ENCODE measurements at places on chromosomes 16 and 17.

GRCh38 chr17:27380551-27380950 is 75.7 kb upstream of the KSR1 start:
- DNase-seq, result no peak

DNA sequence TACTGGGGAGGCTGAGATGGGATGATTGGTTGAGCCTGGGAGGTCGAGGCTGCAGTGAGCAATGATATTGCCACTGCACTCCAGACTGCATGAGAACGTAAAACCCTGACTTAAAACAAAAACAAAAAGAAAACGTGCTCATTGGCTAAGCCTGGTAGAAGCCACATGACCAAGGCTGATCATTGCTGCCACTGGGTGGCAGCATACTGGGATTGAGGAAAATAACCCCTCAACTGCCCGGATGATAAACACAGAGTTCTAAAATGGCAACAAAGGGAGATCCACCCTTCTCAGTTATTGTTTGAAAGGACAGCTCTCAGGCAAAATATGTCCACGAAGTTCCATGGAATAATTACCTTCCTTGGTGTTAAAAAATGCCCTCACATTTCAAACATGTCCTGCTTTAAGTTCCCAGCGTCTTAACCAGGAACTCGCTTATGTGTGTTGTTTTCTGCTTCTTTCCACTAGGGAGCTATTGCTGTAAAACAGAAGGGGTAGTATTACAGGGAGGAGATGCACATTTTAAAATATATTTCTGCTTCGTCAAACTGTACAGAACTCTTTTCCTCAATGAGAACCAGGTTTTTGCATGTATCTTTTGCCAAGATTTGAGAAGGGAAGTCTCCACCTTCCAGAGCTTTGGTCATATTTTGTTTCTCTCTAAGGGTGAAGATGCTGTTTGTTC is 675.3 kb downstream of the MAF start:
- no peak for DNase-seq

DNA sequence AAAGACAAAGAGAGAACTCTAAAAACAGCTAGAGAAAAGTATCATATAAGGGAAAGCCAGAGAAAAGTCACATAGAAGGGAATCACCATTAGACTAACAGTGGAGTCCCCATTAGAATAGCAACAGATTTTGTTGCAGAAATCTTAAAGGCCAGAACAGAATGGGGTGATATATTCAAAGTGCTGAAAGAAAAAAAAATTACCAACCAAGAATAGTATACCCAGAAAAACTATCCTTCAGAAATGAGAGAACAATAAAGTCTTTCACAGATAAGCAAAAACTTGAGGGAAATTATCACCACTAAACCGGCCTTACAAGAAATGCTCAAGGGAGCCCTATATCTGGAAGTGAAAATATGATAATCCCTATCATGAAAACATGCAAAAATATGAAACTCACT is 51.9 kb upstream of the NSRP1 start:
- DNase-seq, result no peak

GRCh38 chr16:86545954-86546637 is 8.9 kb downstream of the MTHFSD start:
- DNase-seq, result no peak

DNA sequence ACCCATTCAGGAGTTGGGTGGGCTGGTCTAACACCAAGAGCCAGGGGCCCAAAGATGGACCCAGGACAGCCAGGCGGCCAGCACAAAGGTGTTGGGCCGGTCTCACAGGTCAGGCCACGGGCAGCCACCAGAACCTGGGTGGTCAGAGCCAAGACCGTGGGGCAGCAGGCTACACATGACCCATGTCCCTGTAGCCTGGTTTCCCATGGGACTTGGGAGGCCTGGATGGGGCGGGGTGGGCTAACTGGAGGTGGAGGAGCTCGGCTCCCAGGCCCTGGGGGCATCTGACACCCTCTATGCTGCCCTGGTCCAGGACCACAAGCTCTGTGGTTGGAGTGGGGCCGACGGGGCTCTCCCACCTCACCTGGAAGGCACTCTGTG is 17.2 kb downstream of the CTU2 start:
- DNase-seq, result no peak

All from hypothalamus (tissue), 51 donors.